ENCODE measurements at places on chromosomes 3 and 15.

GRCh38 chr3:25430287-25430934 is 2.3 kb downstream of the RARB start:
- DNase-seq, result no peak

DNA sequence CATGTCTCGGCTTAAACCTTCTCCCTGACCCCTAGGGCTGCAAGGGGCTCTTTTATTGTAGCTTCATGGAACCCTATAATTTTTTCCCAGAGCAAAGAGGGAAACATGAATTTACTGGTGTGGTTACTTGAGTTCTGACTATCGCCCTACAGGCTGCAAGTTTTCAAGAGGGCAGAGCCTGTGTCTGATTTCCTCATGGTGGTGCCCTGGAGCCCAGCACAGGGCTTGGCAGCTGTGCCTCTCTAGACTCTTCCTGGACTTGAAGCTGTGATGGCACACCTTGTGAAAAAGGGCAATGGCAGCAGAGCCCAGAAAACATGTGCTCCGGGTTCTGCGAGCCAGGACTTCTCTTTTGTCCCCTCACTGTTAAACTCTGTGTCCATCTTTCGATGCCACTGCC is 34.2 kb upstream of the TF start:
- no peak for DNase-seq

GRCh38 chr3:59609657-59610348 is 560.0 kb upstream of the CFAP20DC start:
- DNase-seq, result no peak

DNA sequence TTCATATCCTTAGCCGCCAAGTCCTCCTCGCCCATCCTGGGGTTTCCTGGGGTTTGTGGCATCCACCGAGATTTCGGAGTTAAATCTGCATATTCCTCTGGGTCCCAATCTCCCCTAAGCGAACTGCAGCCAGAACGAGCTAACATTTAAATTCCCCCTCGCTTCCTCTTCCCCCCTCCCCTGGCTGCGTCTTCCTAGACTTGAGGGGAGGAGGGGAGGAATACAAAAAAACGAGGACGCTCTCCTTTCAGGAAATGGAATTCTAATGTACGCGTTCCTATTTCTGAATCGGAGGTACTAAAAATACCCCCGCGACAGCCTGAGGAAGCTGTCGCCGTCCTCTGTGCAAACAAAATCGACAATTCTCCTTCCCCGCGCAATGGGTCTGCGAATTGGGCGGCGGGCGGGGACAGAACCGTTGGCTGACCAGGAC is 5.6 kb downstream of the FEZF2 start:
- DNase-seq, result no peak

- DNase-seq, result no peak
Measured at GRCh38 chr3:101243285-101244211, 76.8 kb downstream of the IMPG2 start.

DNA sequence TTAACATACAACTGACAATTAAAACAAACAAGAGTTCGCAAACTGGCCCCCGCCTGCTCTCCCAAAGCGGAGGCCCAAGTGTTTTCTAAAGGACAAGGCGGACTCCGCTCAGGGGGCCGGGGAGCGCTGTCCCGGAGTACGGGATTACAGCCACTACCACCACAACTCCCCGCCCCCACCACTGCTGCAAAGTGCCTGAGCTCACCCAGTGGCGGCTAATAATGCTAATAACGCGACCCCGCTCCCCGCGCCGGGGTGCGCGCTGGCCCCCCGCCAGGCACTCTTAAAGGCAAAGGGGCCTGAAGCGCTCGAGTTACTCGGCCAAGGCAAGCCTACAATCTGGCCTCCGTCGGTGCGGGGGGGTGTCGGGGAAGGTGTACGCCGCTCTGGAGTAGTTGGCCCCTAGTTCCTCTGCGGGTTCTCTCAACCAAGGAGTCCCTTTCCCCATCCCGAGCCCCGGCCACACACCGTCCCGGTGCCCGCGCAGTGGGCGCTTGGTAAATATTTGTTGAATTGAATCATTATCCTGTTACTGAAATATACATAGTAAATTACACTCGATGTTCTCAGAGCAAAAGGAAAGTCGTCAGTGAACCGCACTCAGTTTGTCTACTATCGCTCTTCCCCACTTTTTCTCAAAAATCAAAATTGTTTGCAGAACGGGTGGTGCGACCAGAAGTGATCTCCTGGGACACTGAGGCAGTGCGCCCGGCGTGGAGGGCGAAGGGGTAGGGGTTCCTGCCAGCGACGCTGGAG is 827 bp downstream of the WNT5A start:
- no peak for DNase-seq

DNA sequence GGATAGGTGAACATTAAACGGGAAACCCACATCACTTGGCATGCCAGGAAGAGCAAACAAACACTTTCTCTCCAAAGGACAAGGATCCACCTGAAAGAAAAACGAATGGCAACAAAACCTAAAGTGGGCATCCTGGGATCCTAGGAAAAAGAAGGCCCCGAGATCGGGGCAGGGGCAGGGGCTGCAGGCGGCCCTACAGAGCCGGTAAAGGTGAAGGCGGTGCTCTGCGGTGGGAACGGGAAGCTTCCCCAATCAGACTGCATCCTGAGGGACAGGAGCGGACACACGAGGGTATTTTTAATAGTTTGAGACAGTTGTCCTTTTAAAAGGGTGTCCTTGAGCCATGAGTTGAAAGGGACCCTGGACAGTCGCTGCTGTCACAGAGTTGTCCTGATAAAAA is 24.9 kb upstream of the GABRA5 start:
- DNase-seq, result no peak

DNA sequence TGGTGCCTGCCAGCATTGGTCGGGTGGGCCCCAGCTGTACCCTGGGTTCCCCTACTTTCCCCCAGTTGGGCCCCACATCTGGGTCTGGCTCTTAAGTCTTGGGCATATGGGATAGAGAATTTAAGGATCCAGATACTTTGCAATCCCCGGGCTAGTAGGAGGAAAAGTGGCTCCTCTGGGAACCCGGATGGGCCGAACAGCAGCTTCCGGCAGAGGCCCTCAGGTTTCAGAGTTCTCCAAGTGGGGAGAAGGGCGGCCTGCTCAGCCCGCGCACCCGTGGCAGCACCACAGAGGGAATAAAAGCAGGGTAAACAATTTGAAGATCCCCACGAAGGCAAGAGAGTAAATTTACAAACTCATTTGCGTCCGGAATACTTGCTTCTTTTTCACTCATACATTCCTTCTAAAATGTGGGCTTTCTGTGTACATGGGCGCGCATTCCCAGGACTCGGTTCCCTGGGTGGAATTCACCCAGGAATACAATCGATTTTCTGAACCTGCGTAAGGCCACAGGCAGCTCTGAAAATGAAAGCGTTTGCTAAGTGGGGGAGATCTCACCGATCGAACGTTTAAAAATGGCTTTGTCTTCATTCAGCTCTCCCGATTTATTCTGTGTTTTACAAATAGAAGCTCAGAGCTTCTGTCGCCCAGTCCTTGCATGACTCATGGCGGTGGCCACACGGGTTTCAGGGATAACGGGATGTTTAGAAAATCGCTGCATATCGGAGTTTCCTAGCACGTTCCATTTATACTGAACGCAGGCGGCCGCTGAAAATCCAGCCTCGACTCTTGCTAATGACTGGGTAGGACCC is 74.0 kb upstream of the POLG start:
- no peak for DNase-seq

GRCh38 chr15:82916161-82916952 is 36.2 kb downstream of the HOMER2 start:
- DNase-seq, result no peak

DNA sequence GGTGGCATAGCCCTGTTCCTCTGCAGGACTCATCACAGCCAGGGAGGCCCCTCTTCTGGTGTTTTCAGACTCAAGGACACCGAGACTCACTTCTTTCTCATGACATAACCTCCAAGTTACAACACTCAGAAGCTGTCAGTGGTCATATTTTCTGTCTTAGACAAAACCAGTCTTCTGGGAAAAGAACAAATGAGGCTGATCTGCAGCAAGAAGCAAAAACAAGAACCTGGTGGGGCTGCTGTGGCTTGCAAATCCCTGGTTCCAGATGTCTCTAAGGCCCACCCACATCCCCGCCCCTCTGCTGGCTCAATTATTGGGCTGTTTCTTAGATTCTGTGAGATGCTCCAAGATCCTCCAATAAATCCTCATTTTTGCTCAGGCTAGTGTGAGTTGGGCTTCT is 16.6 kb upstream of the LOXL1 start:
- DNase-seq, result no peak

- DNase-seq, result no peak
Measured at GRCh38 chr15:49731187-49732099, 110.6 kb downstream of the DTWD1 start.

GRCh38 chr3:37287776-37288175 is 113.4 kb upstream of the LRRFIP2 start:
- no peak for DNase-seq

DNA sequence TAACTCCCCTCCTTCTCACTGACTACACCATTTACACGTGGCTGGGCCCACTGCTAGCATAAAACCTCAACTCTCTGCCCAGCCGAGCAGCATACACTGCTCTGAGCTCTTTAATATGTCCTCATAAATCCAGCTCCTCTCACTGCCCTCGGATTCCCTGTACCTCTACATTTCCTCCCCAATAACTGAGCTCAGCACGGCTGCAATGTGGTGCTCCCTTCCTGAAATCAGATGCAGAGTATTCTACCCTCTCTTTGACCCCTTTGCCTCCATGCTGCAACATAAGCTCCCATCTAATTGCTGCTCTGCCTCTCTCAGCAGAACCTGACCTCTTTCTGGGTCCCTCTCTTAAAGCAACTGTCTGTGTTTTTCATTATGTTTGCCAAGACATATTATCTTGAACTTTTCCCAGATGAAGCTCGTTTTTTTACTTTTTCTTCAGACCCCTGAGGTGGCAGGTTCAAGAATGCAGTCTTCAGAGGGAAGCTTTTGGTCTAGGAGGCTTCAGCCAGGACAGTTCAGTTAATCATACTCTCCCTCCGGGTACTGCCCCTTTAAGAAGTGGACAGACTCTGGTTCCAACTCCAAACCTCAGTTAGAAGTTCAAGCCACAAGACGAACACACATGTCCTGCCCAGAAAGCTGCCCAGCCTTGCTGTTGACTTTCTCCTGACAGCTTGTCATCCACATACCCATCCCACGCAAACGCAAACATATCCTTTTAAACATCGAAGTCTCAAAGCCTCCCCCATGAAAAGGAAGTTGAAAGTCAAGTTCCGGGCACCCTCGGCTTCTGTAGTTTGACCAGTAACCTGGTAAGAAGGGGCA is 81.1 kb upstream of the NEO1 start:
- no peak for DNase-seq

DNA sequence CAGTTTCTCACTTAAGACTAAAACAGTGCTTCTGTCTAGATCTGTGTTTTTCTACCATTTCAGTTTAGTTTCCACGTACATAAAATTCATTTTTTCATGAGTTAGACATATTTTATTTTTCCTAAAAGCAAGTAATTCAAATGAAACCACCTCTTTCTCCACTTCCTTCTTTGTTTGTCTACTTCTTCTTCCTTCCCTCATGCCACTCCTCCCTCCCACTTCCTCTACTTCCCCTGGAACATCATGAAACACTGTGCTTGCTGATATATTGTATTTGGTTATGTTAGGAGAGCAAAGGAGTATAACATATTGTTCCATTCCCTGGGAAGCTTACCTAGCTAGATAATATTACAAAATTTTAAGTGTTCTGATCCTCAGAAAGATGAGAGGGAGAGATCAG is 36.7 kb upstream of the GOLGA8B start:
- no peak for DNase-seq

GRCh38 chr15:51864408-51865056 is 35.1 kb downstream of the TMOD3 start:
- DNase-seq, result no peak

- DNase-seq, result no peak
Measured at GRCh38 chr15:61888074-61888780, 172.0 kb downstream of the VPS13C start.

- no peak for DNase-seq
Measured at GRCh38 chr3:51675201-51675611, 4.2 kb downstream of the TEX264 start.

GRCh38 chr3:132543011-132543739 is 53.9 kb upstream of the ACKR4 start:
- DNase-seq, result no peak

DNA sequence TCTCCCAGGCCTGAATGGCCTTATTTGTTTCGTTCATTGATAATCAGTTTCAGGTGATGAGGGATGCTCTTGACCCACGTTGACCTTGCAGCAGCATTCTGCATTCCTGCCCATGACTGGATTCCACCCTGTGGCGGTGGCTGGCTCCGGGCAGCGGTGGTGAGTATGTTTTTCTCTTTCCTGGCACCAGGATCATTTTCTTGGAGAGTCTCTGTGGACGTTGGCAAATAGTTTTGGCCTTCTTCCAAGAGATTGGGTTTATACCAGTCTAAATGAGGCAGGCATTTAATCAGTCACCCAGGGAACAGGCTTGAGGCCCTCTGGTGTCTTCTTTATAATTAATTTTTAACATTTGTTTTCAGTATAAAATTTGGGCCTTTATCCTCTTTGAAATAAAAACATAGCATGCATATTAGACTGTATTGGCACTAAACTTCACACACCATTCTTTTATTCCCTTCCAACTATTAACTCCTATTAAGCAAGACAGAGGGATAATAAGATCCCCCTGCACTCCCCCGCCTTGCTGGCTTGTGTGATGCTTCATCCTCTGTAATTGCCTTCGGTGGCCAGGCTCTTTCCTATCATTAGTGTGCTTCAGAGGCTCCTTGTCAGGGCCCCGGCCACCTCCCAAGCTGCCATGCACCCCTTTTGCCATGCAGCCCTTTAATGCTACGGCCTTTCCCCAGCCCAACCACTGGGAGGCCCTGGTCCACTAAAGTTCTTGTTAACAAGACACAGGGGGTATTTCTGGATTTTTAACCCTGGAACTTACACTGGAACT is 176.2 kb upstream of the TOPAZ1 start:
- no peak for DNase-seq

DNA sequence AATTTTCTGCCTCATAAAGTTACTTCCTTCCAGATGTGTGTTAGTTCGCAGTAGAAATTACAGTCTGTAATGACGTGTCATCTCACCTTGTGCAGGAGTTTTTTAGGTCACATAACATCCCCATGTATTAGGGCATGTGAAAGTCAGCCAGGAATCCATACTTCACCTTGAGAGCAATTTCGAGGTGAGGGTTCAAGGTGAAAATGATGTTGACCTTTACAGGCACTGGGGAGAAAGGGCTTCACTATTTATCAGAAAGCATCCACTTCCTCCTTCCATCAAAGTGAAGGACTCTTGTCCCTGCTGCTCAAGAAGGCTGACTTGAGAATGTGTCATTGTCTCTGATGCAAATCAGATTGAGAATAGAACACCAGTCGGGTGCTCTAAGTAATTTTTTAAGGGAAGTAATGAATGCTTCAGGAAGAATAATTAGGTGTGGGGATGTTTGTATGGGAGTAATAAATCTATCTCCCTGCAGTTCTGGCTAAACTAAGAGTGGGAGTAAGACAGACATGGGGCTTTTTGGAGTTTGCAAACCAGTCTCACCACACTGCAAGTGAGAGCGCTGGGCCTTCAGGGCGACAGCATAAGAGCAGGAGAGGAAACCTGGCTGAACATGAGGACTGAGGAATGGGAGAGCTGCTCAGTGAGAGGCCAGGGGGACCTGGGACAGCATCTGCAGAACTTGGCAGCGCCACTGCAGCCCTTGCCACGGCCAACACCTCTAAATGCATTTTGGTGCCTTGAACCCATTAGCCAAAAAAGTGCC is 85.9 kb upstream of the IL12A start:
- DNase-seq, result no peak

Data from iPS DF 6.9 (cell line).